ENCODE measurements at places on chromosomes 12 and 14.
A peak's percentile ranks its signal among the peaks of the same experiment; 100 is the strongest.

DNA sequence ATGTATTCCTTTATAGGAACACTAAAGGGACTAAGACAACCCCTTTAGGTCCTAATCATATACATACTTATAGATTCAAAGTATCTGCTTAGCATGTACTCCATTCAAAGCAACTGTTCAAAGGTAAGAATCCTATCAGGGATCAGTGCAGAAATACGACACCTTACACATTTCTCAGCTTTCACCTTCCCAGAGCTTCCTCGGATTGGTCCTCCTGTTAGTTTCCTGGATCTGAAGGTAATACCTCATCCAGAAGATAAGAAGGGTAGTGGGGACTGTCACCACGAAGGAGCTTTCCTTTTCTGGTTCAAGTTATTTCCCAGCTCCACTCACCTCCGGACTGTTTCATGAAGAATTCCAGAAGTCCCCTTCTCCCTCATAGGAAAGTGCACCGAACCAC lies 38.0 kb downstream of the RCOR1 start:
- no peak for DNase-seq

DNA sequence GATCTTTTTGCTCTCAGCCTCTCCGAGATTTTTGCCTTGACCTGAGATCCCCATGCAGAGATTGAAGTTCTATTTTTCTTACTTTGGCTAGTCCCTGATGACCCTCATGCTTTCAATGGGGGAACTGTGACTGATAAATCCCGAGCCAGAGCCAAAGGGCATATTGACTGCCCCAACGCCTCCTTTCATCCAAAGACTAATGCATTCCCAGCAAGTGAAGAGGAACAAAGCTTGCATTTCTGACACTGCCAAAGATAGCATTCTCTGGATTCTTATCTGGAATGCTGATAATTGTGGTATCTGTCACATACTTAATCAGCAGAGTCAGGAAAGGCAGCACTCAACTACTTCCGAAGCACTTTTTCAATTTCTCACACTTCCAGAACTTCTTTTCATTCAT lies 152.3 kb upstream of the EGLN3 start:
- DNase-seq: no peak

GRCh38 chr14:85731186-85731585 lies 201.2 kb downstream of the FLRT2 start:
- DNase-seq: no peak

- DNase-seq: no peak
Measured at GRCh38 chr12:99121546-99121945, 476.5 kb downstream of the APAF1 start.

GRCh38 chr12:30730011-30730410 lies 24.7 kb downstream of the CAPRIN2 start:
- no peak for DNase-seq

DNA sequence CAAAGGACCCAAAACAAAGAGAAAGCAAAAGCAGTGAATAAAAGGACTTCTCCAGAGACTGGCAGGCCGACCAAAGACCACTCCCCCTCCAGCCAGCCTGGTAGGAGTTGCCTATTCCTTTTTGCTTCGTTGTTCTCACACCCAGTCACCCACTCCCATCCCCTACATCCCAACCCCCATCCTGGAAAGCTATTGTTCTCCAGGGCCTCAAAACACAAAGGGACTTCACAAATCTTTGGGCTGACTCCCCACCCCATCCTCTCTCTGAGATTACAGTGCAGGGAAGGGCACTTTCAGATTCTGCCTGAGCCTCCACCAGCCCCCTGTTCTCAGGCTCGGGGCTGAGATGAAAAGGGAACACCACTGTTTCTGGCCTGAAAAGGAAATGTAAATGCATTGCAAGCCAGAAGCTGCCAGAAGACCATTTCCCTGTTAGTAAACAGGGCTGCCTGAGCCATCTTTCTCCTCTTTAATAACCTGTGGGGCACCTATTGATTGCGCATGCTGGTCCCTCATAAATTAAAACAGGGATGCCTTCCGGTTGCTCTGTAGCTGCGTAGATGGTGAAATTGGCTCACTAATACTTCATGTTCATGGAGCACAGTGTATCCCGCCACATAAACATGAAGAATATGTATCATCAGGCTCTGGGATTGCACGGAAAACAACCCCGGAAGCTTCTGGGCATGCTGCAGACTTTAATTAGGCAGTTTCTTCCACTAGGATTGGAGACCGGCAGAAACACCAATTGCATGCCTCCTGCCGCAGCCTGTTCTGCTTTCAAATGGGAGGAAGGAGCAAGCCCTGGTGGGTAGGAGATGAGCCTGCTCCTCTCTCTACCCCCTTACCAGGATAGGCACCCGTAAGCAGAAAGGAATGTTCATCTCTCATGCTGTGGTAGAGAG lies 130.3 kb upstream of the FUT8 start:
- peak; percentile 26 for DNase-seq

DNA sequence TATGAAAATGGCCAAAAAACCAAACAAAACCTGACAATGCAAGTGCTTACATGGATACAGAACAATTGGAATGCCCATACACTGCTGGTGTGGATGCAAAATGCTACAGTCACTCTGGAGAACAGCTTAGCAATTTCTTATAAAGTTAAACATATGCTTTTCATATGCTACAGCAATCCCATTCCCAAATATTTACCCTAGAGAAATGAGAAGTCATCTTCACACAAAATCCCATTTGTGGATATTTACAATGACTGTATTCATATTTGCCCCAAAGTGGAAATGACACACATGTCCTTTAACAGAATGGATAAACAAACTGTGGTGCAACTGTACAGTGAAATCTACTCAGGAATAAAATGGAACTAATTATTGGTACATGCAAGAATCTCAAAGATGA lies 20.4 kb downstream of the SAV1 start:
- no peak for DNase-seq

- DNase-seq: peak; percentile 83
Measured at GRCh38 chr12:49644620-49644994, 21.2 kb downstream of the PRPF40B start.

DNA sequence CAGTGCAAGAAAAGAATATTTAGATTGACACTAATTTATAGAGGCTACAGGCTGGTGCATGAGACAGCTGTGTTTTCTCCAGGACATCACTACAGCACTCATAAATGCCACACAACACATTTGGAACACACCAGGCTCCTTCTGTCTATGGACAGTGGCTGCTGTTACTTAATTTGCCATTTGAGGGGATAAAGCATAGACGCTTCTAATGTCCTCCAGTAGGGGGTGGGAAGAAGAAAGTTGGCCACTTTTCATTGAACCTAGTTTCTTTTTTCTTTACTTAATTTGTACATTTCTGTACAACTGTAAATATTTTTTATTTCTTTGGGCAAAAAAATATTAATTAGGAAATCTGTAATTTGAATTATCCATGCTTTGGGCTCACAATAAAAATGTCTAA lies 12.4 kb upstream of the RTN1 start:
- DNase-seq: no peak

GRCh38 chr14:31380106-31380505 lies 40.2 kb downstream of the HEATR5A start:
- no peak for DNase-seq

GRCh38 chr12:68206446-68206845 lies 19.2 kb downstream of the IL26 start:
- no peak for DNase-seq

DNA sequence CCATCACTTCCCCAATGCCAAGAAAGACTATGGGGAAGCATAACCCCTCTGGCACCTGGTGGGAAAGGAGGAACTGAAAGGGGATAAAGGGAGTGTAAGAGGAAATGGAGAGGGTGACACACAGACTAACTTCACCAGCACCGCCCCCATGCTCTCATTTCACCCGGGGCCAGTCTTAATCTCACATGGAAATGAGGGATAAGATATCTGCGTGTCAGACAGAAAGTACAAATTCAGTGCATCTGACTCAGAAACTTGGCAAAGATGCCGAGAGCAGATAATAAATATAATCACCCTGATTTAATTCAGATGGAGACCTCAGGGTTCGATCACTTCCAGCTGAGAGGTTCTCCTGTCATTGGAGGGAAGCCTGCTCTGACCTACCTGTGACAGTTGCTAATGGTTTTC lies 191.6 kb downstream of the DUSP6 start:
- DNase-seq: no peak

GRCh38 chr12:49843876-49844437 lies 1.1 kb upstream of the BCDIN3D start:
- no peak for DNase-seq

DNA sequence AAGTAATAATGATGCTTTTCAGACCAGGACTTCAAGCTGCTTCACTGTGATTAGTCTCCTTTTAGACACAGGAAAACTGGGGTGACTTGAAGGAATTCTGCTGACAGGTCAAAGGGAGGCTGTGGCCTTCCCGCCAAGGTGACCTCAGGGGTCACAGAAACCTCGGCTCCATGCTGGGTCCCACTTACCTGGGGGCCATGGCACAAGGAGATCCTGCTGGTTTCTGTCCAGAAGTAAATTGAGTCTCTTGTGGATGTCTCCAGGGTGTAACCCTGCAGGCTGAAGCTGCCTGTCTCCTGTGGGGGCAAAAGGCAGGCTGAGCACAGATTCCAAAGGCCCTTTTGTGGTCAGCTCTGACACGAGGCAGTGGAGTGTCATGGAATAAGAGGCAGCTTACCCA lies 138.7 kb upstream of the MED13L start:
- no peak for DNase-seq

Measured in CD4-positive, alpha-beta T cell treated with Interleukin-6 at 100 ng/mL for 8 hours (primary cell).